ENCODE measurements at places on chromosomes 1 and 21.

DNA sequence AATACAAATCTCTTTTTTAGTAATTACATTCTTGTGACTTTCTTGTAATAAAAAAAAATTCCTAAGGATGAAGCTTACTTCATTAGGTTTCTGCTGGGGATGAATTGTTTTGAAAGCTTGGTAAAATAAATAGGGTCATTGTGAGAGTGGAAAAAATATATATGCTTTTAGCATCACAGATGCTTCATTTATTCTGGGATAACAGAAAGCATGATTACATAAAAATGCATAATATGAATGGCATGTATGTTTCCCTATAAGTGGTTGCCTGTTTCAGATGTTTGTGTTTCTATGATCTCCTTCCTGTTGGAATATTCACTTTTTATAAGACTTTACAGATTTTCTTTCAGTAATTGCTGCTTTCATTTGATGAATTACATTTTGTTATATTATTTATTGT, 42.3 kb downstream of the HMCN1 start:
- no peak for DNase-seq

DNA sequence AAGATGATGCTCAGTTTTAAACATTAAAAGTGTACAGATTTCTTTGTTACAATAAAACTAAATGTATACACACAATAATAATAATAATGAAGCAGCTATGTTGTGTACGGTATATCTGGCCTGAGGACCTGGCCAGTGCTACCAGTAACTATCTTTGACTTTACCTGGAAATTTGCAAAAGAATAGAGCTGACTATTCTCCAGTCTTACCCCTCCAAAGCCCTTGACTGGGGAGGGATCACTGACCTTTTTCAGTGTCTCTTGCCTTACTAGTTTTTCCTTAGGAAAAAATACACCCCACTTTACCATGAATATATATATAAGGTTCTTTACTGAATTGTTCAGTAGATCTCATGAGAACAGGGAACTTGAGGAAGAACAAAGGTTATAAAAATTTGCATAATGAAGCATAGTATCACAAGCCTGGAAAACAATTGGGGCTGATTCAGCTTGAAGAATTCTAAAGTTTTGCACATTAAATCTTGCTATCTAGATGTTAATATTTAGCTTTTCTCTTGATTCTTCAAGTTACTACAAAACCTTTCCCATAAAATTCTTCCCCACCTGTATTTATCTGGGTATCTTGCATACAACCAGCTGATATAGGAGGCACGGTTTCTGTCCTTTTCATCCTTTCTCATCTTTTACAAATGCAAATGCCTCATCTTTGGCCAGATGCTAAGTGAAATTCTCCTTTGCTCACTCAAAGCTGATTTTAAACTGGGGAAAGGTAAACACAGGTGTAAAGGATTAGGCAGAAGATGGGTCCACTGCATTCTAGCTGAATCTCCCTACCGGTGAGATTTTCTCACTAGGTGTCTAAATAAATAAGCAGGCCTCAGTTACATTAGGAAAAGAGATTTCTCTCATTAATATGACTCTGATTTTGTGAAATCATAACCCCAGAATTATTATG, 25.0 kb upstream of the SLAMF1 start:
- no peak for DNase-seq

GRCh38 chr1:228365271-228366061, 41.2 kb downstream of the TRIM11 start:
- no peak for DNase-seq

GRCh38 chr1:46183926-46184557, 7.8 kb upstream of the P3R3URF start:
- DNase-seq: no peak

- no peak for DNase-seq
These were observed 91.9 kb upstream of the COG2 start for GRCh38 chr1:230550428-230550827.

- DNase-seq: no peak
These were observed 44.4 kb downstream of the GFI1 start for GRCh38 chr1:92442351-92442750.

- no peak for DNase-seq
These were observed 388.2 kb downstream of the USP25 start for GRCh38 chr21:16117851-16118590.

DNA sequence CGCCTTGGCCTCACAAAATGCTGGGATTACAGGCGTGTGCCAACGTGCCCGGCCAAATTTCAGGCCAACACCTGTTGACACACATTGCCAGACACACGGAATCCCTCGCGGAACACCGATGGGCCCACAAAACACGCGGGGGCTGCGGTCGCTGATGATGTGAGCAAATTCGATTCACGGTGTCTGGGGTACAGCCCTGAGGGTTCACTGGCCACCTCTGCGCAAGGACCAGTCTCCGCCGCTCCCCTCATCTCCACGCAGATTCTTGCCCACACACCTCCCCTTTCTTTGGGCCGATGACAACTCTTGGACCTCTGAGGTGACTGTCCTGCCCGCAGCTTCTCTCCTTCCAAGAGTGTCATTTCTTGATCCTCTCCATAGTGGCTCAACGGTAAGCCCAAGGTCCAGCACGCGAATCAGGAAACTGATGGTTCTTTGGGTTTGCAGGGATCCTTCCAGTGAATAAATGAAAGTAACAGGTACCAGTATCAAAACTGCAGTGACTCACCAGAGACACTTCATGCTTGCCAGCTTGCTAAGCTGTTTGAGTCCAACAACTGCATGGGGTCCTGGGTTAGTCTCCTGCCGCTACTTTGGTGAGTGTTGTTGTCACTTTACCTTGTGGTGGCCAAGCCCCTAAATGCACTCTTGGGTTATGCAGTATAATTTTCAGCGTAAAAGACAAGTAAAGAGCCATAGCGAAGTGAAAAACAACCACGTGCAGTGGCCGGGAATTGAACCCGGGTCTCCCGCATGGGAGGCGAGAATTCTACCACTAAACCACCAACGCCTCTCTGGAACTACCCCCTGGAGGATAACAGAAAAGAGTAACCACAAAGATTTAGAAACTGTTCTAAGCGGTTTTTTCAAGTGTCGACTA, 11.0 kb upstream of the RNU1-3 start:
- DNase-seq: no peak

GRCh38 chr21:28856588-28857250, 136.0 kb downstream of the LTN1 start:
- no peak for DNase-seq

DNA sequence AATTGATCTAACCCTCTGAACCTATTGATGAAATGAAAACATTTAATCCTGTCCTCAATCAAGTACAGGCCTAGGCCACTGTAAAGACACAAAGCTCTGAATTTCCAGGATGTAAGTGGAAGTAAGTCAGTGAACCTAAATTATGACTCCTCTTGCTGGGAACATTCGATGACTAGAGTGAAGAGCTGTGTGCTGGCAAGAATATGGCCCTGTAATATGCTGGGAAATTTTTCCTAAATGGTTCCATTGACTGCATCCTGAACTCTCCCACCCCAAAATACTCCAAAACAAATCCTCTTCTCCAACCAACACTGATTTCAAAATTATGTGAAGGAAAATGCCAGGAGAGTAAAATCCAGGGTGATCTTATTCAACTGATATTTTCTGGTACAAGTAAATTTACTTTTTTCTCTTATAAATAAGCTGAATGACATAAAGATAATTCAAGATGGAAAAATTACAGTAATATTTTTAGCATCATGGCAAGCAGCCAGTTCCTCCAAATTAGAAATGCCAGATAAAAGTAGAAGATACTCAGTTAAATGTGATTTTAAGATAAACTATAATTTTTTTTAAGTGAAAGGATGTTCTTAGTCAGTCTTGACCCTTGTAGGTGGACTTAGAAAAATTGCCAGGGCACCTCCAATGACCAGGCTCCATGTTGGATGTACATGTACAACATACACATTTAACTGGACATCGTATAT, 269.4 kb downstream of the PTGER3 start:
- DNase-seq: no peak

- DNase-seq: no peak
These were observed 338.1 kb downstream of the RPS6KC1 start for GRCh38 chr1:213389061-213389581.

GRCh38 chr1:10419351-10419750, 10.9 kb upstream of the CENPS start:
- DNase-seq: no peak

GRCh38 chr1:235297579-235297978, 30.4 kb downstream of the ARID4B start:
- no peak for DNase-seq

DNA sequence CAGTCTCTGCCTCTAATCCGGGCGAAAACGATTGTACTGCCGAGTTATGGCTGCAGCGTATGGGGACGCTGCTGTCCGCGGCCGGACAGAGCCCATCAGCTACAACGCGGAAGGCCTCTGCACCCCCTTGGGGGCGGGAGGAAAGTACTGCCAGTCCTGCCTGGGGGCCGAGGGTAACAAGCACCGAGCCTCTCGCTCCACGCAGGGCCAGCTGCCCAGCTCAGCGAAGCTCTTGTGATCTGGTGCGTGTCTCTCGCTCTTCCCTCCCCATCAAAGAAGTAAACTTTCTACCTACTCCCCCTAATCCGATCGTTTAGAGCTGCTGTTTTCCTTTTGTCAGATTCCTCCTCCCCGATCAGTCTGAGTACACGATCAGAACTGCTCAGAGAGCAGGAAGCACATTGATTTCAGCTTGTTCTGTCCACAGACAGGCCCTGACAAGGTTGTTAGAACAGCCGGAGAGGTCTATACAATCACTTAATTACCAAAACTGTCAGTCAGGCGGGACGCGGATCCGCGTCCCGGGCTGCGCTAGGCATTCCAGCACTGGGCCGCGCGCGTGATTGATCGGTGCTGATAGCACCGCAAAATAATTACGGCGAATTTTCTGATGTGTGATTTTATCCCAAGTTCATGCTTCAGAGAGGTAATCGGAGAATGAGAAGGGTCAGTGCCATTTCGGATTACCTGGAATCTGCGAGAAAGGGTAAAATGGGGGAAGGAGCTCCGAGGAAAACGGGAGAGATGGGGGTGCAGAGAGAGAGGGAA, 8.7 kb upstream of the BARHL2 start:
- DNase-seq: no peak

DNA sequence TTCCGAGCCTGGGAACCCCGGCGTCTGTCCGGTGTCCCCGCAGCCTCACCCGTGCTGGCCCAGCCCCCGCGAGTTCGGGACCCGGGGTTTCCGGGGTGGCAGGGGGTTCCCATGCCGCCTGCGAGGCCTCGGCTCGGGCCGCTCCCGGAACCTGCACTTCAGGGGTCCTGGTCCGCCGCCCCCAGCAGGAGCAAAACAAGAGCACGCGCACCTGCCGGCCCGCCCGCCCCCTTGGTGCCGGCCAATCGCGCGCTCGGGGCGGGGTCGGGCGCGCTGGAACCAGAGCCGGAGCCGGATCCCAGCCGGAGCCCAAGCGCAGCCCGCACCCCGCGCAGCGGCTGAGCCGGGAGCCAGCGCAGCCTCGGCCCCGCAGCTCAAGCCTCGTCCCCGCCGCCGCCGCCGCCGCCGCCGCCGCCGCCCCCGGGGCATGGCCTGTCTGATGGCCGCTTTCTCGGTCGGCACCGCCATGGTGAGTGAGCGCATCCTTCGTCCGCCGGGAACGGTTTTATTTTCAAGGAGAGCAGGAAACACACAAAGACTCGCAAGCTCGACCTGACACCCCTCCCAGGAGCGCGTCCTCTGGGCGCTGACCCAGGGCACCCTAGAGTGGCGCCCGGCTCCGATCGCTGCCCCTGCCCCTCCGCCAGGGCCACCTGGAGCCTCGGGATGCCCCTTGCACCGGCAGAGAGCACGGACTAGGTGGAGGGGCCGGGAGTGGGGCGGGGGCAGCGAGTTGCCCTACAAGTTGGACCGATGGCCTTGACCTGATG, at the start of gene ABCG1:
ABCG1 (plus strand) TSS at position 305 of the 770 bp plus-strand sequence; CDS start at position 428, 123 bp downstream.
- DNase-seq: no peak

GRCh38 chr21:19034560-19034959, 631.0 kb upstream of the TMPRSS15 start:
- DNase-seq: no peak

DNA sequence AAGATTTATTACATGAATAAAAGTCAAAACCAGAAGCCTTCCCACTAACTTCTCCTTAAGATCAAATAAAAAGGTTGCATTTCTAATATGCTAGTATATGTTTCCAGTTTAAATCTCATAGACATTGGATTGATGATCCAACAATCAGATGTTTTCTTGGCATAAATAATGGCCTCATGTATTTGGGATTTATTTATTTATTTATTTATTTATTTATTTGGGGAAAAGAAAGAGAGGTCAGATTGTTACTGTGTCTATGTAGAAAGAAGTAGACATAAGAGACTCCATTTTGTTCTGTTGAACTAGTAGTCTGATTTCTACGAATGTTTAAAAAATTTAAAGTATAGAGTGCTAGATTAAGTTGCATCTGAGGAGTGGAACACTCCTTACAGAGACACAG, 422.4 kb downstream of the ADGRL2 start:
- DNase-seq: no peak

DNA sequence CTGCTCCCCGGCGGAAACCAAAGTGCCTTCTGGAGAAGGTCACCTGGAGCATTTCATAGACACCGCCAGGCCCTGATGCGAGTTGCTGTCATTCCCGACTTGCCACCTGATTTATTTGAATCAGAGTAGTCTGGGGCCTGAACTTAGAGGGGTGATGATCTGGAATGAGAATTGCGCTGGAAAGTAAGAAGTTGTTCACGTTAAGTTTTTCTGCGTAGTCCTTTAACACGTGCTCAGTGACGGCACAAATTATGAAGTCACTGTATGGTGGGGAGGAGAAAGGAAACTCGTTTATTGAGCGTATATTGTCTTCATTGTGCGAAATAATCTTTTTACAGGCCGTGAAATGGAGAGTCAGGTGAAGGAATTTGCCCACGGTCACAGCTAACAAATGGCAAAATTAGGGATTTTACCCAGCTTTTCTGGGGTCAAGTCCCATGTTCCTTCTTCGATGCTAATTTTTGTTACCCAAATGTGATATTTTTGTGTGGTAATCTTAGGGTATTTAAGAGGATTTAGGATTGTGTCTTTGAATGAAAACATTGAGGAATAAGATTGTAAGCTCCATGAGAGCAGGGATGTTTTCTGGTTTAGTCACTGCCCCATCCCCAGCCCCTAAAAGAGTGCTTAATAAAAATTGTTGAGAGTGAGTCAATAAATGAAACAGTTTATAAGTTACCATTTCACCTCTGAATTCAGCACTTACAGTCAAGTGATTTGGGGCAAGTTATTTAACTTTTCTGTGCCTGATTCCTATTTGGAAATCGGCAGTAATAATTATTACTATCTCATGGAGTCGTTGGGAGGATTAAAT, 46.4 kb upstream of the NBL1 start:
- DNase-seq: no peak

DNA sequence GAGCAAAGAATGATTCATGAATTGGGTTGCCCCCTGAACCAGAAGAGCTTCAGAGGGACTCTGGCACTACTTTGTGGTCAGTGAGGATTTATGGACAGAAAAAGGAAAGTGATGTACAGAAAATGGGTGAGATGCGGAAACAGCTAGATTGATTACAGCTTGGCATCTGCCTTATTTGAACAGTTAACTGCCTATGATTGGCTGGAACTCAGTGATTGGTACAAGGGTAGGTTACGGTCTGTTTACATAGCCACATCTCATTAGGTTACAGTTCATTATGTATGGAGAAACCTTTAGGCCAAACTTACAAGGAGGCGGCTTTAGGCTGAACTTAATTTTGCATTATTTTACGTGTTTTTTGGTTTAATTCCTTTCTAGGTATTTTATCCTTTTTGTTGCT, 29.0 kb upstream of the RHOU start:
- no peak for DNase-seq

- no peak for DNase-seq
These were observed 510 bp upstream of the IL10RB start for GRCh38 chr21:33265664-33266049.

Data from T1000 (cell line).